Brain (organoid and tissue), 16 donors: ENCODE measurements at places on chromosomes 16 and 17.
A peak's percentile ranks its signal among the peaks of the same experiment; 100 is the strongest.

GRCh38 chr17:71764505-71764904 is 356.3 kb upstream of the SOX9 start:
- DNase-seq, result no peak

GRCh38 chr16:68081861-68082628 is 3.1 kb upstream of the NFATC3 start:
- no peak for DNase-seq

DNA sequence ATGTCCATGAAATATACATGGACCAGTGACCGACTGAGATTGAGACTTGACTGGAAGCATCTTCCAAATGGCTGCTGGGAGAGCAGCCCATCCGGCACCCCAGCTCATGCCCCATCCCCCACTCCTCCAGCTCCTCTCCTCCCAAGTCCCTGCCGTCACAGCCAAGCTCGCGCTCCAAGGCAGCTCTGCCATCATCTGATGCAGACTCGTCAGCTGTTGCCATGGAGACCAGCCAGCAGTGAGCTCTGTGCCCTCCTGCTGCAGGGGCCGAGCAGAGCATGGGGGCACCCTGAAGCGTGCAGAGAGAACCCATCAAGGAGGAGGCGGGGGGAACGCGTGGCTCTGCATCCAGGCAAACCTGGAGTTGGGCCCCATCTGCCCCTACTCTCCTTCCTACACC is 74.5 kb upstream of the TNRC6C start:
- DNase-seq, result peak; percentile 99

DNA sequence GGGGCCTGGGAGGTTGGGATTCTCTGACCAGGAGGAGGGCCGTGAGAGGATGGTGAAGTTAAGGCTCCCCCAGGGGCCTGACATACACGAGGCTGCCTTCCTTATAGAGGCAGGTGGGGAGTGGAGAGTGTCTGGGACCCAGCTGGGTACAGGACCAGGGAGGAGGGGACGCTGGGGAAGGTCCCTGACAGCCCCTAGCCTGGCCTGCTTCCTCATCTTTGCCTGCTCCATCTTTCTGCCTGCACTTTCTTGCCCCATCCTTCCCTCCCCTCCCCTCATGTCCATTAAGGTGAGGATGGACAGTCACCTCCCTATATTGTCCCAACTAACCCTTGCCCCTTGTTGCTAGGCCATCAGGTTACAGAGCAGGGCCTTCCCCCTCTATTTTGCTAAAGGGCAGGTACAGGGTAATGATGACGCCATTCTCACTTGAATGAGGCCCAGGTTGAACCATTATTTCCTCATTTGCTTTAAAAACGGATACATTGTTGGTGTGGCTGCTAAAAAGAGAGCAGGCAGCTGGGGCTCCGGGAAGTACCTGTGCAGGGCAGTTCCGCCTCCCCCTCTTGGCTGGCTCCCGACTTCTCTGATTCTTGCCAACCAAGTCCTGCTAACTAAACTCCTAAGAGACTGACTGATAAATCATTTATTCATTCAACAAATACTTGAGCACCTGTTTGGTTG is 1.3 kb downstream of the C17orf99 start:
- no peak for DNase-seq

DNA sequence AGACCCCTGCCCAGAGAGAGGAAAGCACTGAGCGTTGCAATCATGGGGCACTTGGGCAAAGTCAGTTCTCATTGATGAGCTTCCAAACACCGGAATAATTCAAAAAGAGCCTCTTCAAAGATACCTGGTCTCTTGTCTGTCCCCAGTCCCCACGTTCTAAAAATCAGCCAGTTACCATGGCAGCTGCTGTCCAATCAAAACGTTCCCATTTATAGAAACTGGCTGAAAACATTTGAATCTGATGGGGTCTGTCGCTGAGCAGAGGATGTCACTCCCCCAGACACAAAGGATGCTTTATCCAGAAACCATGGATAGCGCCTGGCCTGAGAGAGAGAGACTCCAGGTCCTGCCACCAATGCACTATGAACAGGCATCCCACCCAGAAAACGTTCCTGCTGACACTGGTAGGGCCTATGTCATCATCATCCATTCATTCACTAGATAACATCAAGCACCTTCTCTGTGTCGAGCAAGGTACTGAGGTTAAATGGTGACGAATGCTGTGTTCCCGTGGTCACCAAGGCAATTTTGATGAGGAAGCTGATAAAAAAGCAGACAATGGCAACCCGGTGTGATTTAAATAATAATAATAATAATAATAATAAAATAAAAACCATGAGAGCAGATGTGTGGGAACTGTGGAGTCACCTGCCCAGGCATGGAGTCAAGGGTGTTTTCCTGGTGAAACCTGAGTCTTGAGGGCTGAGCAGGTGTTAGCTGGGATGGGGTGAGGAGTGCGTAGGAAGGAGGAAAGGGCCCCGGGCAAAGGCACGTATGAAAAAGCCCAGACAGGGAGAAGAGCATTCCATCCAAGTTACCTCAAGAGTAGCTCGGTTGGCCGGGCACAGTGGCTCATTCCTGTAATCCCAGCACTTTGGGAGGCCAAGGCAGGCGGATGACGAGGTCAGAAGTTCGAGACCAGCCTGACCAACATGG is 19.0 kb upstream of the CALB2 start:
- peak; percentile 81 for DNase-seq

- DNase-seq, result no peak
These were observed 388.4 kb upstream of the CDH11 start for GRCh38 chr16:65510241-65510640.

GRCh38 chr16:5616841-5617240 is 519.2 kb upstream of the EEF2KMT start:
- no peak for DNase-seq

- no peak for DNase-seq
These were observed 37.9 kb downstream of the DHRS7B start for GRCh38 chr17:21164620-21165019.

- DNase-seq, result no peak
These were observed 5.9 kb upstream of the CAPN15 start for GRCh38 chr16:521381-522210.

GRCh38 chr16:49788572-49788971 is 67.3 kb downstream of the ZNF423 start:
- DNase-seq, result no peak

DNA sequence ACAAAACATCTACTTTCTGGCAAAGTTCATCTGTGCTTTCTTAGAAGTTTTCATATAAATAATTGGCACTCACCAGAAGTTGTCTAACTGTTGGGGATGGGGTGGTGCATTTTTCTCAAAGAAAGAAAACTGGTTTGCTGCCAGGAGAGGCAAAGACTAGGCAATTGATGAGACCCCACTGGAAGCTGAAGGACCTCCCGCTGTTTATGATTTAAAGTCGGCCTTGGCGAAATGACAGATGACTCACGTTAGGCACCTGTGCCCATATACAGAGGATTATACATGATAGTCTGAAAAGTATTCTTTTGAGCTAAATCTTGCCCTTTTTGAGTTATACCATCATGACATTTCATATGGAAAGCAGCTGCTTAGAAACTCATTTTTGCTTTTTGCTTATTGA is 193.0 kb upstream of the ZFHX3 start:
- DNase-seq, result no peak

DNA sequence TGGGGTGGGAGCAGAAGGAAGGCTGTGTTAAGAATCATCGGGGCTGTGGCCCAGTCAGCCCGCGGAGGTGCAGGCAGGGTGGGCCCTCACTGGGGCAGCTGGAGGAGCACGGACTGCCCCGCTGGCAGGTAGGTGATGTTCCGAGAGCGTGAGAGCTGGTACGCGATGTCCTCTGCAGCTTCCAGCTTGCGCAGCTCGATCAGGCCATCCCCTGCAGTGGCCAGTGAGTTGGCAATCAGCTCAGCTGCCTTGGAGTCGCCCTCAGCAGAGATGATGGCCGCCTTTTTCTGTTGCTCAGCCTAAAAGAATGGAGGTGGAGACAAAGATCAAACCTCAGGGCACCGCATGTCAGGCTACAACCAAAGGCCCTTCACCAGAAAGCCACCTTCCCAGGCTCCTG is 9.8 kb downstream of the PHB1 start:
- no peak for DNase-seq

- no peak for DNase-seq
These were observed 115.9 kb downstream of the SEC14L1 start for GRCh38 chr17:77256710-77257109.

DNA sequence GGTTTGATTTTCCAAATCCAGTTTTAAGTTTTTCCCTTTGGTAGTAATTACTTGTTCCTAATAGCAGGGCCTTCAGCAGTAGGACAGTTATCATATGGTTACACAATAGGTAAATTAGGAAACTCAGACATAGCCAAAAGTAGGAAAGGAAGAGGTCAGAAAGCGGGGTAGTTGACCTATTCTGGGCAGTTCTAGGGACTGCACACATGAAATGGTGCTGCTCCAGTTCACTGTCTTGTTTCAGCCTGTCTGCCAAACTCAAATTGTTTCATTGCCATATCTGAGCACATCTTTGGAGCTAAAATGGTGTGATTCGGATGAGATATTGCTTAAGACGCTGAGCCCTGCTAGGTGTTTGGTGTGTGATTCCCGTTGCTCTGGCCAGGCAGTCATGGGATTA is 56.7 kb downstream of the TANGO6 start:
- no peak for DNase-seq

DNA sequence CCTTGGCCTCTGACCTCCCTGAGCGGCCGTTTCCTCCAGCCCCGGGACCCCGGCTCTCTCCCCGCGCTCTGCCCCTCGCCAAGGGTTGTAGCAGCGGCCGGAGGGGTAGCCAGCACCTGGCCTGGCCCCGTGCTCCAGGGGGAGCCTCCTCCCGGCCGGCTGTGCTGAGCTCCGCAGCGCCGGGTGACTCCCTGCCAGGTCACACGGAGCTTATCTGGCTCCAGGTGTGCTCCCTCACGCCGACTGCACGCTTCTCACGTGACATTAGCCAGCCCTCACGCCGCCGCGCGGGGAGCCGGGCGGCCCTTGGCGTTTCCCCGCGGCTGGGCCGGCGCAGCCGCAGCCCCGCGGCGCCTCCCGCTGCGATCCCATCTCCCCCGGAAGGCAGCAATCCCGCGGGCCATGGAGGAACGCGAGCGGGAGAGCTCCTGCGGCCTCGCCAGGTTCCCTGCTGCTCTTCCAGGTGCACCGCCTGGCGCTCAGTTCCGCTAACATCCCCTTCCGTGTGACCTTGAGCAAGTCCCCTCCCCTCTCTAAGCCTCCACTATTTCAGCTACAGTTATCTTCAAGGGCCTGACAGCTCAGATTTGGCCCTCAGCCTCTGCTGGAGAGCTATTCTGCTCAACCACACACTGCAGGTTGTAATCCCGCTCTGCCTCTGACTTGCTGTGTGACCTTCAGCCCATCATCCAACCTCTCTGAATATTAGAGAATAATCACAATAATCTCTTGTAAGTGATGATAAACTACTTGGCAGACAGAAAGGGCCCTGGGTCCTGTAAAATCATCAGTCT is 3.4 kb downstream of the MYO18A start:
- DNase-seq, result peak; percentile 23

- no peak for DNase-seq
These were observed 68.9 kb upstream of the HAS3 start for GRCh38 chr16:69036399-69037091.

- DNase-seq, result no peak
These were observed 75.5 kb upstream of the IRX6 start for GRCh38 chr16:55248494-55248893.
